ENCODE measurements at places on chromosomes 13 and 19.

- no peak for DNase-seq
Observed at GRCh38 chr13:112145551-112146360, 78.8 kb downstream of the SOX1 start.

- no peak for DNase-seq
Observed at GRCh38 chr13:32917504-32917903, 98.7 kb upstream of the KL start.

- DNase-seq, result no peak
Observed at GRCh38 chr13:110322828-110323171, 15.7 kb downstream of the COL4A2 start.

DNA sequence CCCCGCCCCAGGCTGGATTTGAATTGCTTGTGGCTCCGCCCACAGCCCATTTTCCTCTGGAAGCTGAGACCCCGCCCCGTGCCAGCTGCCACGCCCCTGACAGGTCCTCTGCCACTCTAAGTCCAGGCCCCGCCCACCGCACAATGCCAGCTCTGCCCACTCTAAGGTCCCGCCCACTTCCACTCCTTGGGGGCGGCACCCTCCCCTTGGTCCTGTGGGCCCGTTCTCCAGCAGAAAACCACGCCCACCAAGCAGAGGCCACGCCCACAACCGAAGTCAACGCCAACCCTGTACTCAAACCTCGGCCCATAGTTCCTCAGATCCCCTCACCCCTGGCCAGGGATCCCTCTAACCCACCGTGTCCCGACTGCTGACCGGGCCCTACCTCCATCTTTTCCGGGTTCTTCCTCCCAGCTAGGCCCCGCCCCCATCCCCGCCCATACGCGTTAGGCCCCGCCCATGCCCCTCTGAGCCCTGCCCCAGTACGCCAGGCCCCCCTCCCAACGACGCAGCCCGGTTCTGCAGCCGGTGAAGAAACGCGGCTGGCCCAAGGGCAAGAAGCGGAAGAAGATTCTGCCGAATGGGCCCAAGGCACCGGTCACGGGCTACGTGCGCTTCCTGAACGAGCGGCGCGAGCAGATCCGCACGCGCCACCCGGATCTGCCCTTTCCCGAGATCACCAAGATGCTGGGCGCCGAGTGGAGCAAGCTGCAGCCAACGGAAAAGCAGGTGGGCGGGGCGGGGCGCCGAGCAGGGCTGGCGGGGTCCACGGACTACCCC lies 1.3 kb downstream of the HMG20B start:
- peak; percentile 91 for DNase-seq

GRCh38 chr19:2810141-2811091 lies 9.3 kb upstream of the ZNF554 start:
- no peak for DNase-seq

DNA sequence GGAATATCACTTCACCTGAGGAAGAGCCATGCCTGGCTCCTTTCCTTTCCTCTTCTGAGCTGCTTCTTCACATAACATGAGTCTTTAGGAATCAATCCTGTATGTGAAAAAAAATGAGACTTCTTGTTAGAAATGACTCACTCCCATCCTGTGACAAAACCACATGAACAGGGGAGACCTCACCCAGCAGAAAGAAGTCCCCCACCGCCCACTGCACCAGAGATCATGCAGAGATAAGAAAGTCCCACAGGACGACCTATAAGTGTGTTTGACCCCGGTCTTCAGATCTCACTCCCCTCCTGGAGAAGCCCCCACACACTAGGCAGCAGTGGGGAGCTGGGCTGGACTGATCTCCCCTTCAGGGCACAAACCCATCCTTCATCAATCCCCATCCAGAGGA lies 7.8 kb downstream of the ZNF600 start:
- no peak for DNase-seq

DNA sequence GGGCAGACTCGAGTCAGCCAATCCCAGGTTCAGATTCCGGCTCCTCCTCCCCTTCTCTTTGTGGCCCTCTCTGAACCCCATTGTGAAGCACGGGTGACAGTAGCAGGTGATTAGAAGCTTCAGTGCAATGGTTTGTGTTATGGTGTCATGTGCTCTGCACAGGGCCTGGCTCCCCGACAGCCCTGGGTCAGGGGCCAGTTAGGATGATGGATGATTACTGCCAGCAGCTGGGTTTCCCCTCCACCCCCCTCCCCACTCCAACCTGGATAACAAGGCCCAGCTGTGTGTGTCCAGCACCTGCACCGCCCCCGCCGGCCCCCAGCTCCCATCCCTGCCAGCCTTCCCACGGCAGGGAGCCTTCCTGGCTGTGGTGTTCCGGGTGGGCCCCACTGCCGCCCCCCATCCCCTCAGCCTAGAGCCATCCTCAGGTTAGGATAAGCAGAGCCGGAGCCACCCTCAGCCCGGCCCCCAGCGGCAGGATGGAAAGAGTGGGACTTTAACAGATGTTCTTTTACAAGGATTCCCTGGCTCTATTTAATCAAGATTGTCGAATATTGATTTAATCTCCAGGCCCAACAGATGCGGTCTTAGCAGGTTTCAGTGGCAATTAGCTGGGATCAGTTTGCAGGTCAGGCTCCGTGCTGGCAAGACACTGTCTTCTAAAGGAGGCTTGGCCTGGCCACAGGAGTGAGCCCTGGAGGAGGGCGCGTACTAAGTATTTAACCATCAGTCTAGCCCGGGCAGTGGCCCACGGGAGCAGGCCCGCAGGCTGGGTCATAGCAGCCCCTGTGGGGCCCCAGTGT lies 156.2 kb downstream of the SIPA1L3 start:
- no peak for DNase-seq

- DNase-seq, result no peak
Observed at GRCh38 chr13:95019886-95020285, 281.4 kb downstream of the ABCC4 start.

GRCh38 chr13:109275852-109276251 lies 510.5 kb downstream of the IRS2 start:
- no peak for DNase-seq

DNA sequence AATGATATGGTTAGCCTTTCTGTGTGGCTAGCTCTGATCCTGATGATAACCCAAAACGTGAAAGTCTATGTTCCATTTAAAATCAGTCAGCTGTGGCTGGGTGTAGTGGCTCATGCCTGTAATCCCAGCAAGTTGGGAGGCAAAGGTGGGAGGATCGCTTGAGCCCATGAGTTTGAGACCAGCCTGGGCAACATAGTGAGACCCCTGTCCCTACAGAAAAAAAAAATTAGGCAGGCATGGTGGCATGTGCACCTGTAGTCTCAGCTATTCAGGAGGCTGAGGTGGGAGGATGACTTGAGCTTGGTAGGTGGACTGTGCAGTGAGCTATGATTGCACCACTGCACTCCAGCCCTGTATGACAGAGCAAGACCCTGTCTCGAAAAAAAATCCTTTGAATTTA lies 1.1 kb upstream of the EID2B start:
- no peak for DNase-seq

GRCh38 chr19:30376826-30377425 lies 4.7 kb downstream of the ZNF536 start:
- no peak for DNase-seq

- DNase-seq, result no peak
Observed at GRCh38 chr13:95195146-95195545, 106.1 kb downstream of the ABCC4 start.

DNA sequence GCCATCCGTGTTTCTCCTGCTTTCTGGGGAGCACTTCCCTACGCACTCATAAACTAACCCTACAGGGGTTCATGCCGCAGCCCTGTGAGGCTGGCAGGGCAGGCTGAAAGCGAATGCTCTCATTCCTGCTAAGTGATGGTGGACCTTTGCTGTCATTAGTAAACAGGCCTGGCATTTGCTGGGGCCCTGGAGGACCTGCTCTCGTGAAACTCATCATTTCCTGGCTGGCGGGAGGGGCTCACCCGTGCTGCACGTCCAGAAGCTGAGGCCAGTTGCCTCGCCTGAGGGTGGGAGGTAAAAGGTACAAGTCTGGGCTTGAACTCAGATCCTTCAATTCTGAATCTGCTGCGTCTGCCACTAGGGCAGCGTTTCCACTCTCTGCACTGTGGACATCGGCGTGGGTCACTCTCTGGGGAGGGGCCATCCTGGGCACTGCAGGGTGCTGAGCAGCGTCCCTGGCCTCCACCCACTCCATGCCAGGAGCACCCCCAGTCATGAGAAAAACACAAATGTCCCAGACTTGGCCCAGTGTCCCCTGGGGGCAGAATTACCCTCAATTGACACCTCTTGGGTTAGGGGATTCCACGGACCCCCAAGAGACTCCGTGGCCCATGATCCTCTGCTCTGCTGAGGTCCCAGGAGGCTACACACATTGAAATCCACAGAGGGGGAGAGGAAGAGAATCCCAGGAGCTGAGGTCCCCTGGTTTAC lies 7.0 kb downstream of the MOB3A start:
- no peak for DNase-seq

GRCh38 chr13:114130837-114131582 lies 1.4 kb downstream of the RASA3 start:
- peak; percentile 42 for DNase-seq

- no peak for DNase-seq
Observed at GRCh38 chr13:33233547-33233946, 52.0 kb downstream of the STARD13 start.

GRCh38 chr13:77062097-77062496 lies 35.1 kb upstream of the FBXL3 start:
- no peak for DNase-seq

DNA sequence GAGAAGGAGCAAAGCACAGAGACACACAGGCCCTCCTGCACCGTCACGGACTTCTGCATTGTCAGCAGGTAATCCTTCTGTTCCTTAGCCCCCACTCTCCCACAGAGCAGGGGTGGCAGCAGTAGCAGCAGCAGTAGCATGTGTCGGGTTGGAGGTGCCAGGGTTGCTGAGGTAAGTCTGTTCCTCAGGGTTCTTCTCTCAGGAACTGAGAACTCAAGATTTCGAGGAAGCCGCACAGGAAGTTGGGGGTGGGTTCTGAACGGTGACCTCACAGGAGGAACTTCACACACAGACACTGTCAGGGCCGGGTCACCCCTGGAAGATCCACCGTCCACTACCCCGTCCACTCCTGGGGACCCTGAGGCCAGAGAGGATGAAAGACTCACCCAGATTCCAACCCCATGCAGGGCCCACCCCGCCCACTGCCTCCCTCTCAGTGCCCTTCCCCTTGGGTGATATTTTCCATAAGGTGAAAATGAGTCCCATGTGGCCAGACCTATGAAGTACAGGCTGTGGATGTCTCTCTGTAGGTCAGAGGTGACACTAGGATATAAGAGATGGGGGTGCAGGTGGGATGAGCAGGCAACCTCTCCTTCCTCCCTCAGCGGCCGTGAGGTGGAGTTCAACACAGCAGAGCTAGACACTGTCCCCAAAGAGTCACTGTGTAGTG lies at the start of gene SIGLEC12:
Gene SIGLEC12, minus strand, starts transcription at position 207 of the 670 bp plus-strand sequence. Its CDS starts 67 bp downstream, at position 140.
- no peak for DNase-seq

DNA sequence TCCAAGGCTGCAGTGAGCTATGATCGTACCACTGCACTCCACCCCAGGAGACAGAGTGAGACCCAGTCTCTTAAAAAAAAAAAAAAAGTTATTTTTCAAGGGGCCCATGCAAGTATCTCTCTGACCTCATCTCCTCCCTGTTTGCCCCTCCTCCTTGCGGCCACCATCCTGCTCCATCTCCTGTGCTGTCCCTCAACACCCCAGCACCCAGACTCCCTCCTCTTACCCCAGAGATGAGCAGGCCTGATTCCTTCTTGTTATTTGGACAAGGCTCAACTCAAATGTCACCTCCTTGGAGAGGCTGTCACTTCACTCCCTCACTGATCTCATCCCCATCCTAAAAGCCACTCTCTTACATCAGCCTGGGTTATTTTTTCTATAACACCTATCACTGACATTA lies 4.4 kb downstream of the RYR1 start:
- no peak for DNase-seq

DNA sequence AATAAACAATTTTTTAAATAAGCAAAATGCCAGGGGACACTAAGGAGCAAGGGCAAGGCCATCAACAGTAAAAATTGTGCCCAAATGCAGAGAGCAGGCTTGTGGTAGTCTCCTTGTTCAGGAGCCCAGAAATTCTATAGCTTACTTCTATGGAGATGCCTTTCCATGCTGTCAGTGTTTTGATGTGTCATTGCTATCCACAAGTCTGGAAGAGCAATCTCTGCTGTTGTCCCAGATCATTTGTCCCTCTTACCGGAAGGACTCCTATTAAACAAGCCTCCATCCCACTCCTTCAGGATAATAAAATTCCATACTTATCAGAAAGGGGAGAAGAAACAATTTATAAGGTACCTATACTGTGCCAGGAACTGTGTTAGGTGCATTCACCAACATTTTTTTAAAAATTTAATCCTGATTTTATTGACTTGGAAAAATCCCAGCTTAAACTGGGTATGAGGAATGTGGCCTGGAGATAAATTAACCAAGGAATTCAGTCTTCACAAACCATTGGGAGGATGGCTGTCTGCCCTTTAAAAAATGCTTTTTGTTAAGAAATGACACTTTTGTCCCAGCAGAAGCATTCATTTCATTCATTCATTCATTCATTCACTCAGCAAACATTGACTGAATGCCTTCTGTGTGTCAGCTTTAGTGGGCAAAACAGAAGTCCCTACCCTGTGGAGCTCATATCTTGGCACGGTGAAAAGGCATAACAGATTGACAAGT lies 26.8 kb upstream of the CYSLTR2 start:
- no peak for DNase-seq

- no peak for DNase-seq
Observed at GRCh38 chr13:61830475-61830874, 414.8 kb upstream of the PCDH20 start.

DNA sequence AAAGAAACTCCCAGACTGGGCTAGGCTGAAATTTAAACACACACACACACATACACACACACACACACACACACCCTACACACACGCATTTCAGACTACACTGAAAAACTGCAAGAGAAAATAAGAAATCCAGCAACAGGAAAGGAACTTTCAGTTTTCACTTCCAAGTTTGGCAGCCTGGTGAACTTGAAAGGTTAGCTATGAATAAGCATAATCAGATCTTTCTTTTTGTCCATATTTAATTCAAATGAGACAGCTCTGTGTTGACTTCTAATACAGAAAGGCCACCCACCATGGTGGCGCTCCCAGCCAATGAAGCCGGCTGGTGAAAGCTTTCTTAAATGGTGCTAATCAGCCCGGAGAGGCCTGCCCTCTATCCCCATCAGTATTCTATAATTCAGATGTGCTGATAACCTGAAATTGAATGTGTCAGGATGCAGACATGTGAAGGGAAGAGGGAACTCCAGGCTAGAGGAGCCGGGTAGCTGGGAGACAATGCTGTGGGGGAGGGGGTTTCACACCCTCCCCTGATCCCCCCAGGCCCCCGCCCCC lies 108.3 kb upstream of the ZNF536 start:
- no peak for DNase-seq

GRCh38 chr13:28316836-28317235 lies 178.1 kb downstream of the FLT1 start:
- DNase-seq, result no peak

DNA sequence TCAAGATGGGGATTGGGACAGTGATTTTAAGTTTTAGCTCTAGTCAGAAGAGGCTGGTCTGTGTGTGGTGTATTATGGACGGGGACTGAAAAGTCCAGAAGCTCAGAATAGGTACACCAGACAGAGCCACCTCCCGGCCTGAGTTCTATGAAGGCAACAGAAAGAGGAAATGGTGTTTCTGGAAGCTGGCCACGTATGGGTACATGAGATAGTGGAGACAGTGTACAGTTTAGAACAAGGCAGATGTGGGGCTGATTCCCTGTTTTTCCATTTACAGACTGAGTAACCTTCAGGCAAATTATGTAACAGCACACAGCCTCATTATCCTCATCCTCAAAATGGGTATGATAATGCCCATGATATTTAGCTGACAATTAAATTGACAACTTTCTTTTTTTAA lies 1.3 kb downstream of the ZNF175 start:
- no peak for DNase-seq

All from stimulated activated CD4-positive, alpha-beta T cell treated with anti-CD3 and anti-CD28 coated beads, Interleukin-1b, Interleukin-23, amount 100 ng/mL, for 24 hours (primary cell).